Mammary epithelial cell (primary cell): ENCODE measurements at places on chromosomes 11 and 22. TPM values are rescaled to one million over a fixed set of nuclear protein-coding genes. Genes with fewer than 3 reads are reported as not detected.

Gene KIF18A
- 3.4 and 11.6 TPM in 2 replicates for total RNA-seq

Gene F2
- total RNA-seq: not detected

Gene IFT27
- total RNA-seq: 13.7 TPM

Gene OR8G5
- total RNA-seq: not detected

Gene OR6X1
- not detected in 2 replicates for total RNA-seq

Gene ROM1
- total RNA-seq: 2.3 TPM

Gene SIPA1
- 13.2 TPM for total RNA-seq

Gene GATD1
- total RNA-seq: 75.4 and 78.2 TPM in 2 replicates

Gene CHADL
- total RNA-seq: 3.3 TPM

Gene P2RX3
- not detected for total RNA-seq

Gene CHRDL2
- total RNA-seq: not detected

Gene RGL4
- not detected for total RNA-seq

Gene OR5M3
- total RNA-seq: not detected

Gene GGTLC3
- not detected in 2 replicates for total RNA-seq

Gene HPX
- total RNA-seq: 2.0 and 2.2 TPM in 2 replicates

Gene GGT5
- under 0.01 TPM for total RNA-seq

Gene FAM227A
- total RNA-seq: 5.7 TPM

Gene SORL1
- 17.5 TPM for total RNA-seq

Gene ARHGAP32
- total RNA-seq: 21.0 and 22.4 TPM in 2 replicates

Gene PARVG
- total RNA-seq: not detected

Gene OR9G4
- total RNA-seq: not detected in 2 replicates

Gene BCO2
- 3.8 TPM for total RNA-seq

Gene TTC28
- total RNA-seq: 27.5 TPM

Gene NAV2
- 38.4 and 41.9 TPM in 2 replicates for total RNA-seq

Gene TIMP3
- 521 TPM for total RNA-seq

Gene MGAT3
- under 0.01 TPM for total RNA-seq

Gene CHRNA10
- 1.2 and 2.1 TPM in 2 replicates for total RNA-seq

Gene MMP8
- total RNA-seq: 0.50 TPM

Gene OR51I1
- total RNA-seq: not detected in 2 replicates

Gene TUB
- 4.8 TPM for total RNA-seq

Gene BAIAP2L2
- total RNA-seq: 8.7 and 10.1 TPM in 2 replicates

Gene TMPRSS5
- total RNA-seq: 0.29 and 0.68 TPM in 2 replicates

Gene ACTN3
- not detected in 2 replicates for total RNA-seq

Gene SULT4A1
- total RNA-seq: 0.82 and 1.2 TPM in 2 replicates

Gene MS4A7
- not detected in 2 replicates for total RNA-seq

Gene TPBGL
- total RNA-seq: not detected

Gene FOLR3
- 12.3 TPM for total RNA-seq

Gene TMEM123
- total RNA-seq: 76.7 and 96.9 TPM in 2 replicates

Gene SAA2
- total RNA-seq: 4.9 and 17.9 TPM in 2 replicates

Gene KCTD14
- 7.2 TPM for total RNA-seq

Gene MS4A3
- not detected in 2 replicates for total RNA-seq

Gene MRGPRX3
- 11.0 and 33.4 TPM in 2 replicates for total RNA-seq

Gene ELMOD1
- total RNA-seq: 0.21 and 1.5 TPM in 2 replicates
